ENCODE measurements at places on chromosomes 2 and 18.

DNA sequence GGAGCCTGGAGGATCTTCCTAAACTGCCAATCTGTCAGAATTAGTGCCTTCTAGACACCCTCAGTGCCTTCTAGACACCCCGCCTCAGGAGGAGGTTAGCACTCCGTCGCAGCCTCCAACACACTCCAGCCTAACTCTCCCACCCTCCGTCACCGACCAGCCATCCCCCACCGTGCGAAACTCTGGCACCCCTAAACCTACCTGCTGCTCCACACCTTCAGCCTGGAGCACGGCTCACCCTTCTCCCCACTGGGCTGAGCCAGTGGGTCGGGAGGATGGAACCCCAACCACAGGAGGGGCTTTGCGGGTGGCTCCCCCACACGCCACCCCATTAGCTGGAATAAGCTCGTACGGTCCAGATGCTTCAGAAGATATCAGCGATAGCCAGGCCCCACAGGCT lies 468.9 kb upstream of the HS6ST1 start:
- no peaks in the 10 kb centered on the region for H3K36me3 ChIP-seq
- H3K4me1 ChIP-seq, result peaks cover 18% of the 10 kb centered on the region
- H3K27me3 ChIP-seq, result no peaks in the 10 kb centered on the region
- H3K27ac ChIP-seq, result no peak overlapping the region
- H3K4me3 ChIP-seq, result no peak overlapping the region
- DNase-seq, result no peak

GRCh38 chr18:36380173-36380827 lies 82.8 kb downstream of the FHOD3 start:
- H3K4me1 ChIP-seq, result peaks cover 4% of the 10 kb centered on the region
- H3K4me3 ChIP-seq, result no peak overlapping the region
- H3K27ac ChIP-seq, result no peak overlapping the region
- H3K27me3 ChIP-seq, result no peaks in the 10 kb centered on the region

DNA sequence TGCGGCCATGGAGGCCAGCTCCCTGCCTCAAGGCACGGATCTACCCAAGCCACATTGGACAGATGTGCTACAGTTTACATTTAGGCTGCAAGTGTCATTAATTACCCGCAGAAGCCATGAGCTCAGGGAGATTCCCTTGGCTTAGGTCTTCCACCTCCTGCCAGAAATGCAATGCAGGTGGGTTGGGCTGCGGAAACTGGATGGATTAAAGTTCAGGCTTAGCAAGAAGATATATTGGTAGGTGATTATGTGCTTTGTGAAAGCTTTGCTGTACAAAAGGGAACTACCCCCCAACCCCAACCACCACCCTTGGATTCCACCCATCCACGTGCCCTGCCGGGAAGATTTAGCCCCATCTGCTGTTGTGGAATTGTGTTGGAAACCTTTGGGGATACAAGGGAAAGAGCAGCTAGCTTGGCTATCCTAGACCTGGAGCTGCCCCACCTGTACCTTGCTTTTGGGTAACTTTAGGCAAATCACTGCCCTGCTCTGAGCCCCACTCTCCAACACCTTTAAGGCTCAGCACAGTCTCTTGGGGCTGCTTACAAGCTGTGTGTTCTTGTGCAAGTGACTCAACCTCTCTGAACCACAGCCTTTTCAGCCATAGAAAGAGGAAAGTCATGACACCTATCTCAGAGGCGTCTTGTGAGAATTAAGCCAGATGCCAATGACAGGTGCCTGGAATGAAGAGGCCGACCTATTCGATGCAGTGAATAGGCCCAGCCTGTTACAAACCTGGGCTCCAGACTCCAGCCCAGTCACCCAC lies 141.6 kb upstream of the GLI2 start:
- no peak for DNase-seq
- H3K36me3 ChIP-seq, result no peaks in the 10 kb centered on the region
- H3K27ac ChIP-seq, result no peak overlapping the region
- H3K4me1 ChIP-seq, result peaks cover 43% of the 10 kb centered on the region
- peaks cover 45% of the 10 kb centered on the region for H3K27me3 ChIP-seq

DNA sequence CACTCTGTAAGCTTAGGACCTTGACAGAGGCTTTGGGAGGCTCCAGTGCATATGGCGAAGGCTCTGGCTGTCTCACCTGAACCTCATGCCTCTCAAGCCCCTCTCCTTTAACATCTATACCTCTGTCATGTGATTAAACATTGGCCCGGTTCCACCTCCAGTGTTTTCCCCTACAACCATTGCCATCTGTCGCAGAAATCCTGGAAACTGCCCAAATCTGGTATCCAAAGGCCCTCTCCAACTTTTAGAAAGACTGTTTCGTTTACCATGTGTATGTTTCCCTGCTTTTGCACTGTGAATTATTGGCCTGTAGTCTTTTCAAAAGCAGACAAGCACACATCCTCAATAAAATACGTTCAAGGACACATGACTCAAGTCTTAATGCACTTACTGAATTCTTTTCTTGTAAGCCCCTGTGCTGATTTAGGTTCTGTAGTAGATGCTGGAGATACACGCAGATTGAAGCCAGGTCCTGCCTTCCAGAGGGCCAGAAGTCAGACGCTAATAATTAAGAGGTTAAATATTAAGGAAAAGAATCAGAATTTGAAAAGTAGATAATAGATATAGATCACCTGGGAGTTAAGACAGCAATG lies 386.4 kb upstream of the SLC14A2 start:
- no peaks in the 10 kb centered on the region for H3K27me3 ChIP-seq
- no peaks in the 10 kb centered on the region for H3K36me3 ChIP-seq
- no peak overlapping the region for H3K27ac ChIP-seq
- H3K4me1 ChIP-seq, result no peaks in the 10 kb centered on the region
- no peak overlapping the region for H3K4me3 ChIP-seq

GRCh38 chr2:100676346-100676745 lies 113.6 kb downstream of the PDCL3 start:
- no peaks in the 10 kb centered on the region for H3K4me1 ChIP-seq
- DNase-seq, result no peak
- no peak overlapping the region for H3K4me3 ChIP-seq
- no peaks in the 10 kb centered on the region for H3K36me3 ChIP-seq

DNA sequence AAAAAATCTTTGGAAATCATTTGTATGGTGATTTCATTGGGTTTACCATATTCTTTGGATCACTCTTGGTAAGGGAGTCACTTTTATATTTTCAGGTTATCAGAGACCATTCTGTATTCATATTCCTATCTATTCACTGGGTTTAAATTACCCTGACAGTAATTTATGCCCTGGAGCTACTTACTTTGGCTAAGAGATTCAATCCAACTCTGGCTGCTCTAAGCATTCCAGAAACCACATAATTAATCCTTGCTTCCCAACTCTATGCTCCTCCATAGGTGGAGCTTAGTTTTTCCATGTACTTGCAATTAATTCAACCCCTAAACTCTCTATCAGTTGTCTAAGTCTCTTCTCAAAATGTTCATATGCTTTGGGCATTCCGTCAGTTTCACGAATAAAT lies 336.3 kb downstream of the AGPS start:
- no peak for DNase-seq
- peaks cover 94% of the 10 kb centered on the region for H3K27me3 ChIP-seq
- no peak overlapping the region for H3K27ac ChIP-seq
- H3K4me1 ChIP-seq, result peaks cover 12% of the 10 kb centered on the region

GRCh38 chr18:77547757-77548156 lies 298.1 kb downstream of the GALR1 start:
- DNase-seq, result no peak
- no peaks in the 10 kb centered on the region for H3K4me1 ChIP-seq
- H3K27ac ChIP-seq, result no peak overlapping the region
- H3K36me3 ChIP-seq, result no peaks in the 10 kb centered on the region

DNA sequence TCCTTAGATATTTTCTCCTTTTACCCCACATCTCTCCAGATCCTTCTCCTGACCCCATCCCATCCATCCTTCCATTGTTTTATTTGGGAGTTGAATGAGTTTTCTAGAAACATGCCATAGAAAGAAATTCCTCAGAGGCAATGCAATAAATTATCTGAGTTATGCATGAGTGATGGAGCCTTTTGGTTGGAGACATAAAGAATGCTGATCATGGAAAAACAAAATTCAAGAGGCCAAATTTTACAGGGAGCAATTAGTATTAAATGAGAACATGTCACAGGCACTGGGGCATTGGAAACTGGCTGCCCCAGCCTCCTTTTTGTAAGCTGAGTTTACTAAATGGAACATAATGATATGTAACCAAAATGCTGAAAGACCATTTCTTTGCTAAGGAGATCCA lies 74.2 kb upstream of the LCLAT1 start:
- H3K4me1 ChIP-seq, result no peaks in the 10 kb centered on the region
- H3K36me3 ChIP-seq, result no peaks in the 10 kb centered on the region
- H3K27me3 ChIP-seq, result peaks cover 3% of the 10 kb centered on the region
- H3K27ac ChIP-seq, result no peak overlapping the region
- no peak overlapping the region for H3K4me3 ChIP-seq

- H3K27ac ChIP-seq, result no peak overlapping the region
- no peaks in the 10 kb centered on the region for H3K36me3 ChIP-seq
- H3K4me1 ChIP-seq, result peaks cover 24% of the 10 kb centered on the region
- no peak for DNase-seq
- H3K4me3 ChIP-seq, result no peak overlapping the region
Measured at GRCh38 chr2:104049438-104049837, 804.5 kb upstream of the POU3F3 start.

GRCh38 chr18:79819968-79820351 lies 22.2 kb downstream of the KCNG2 start:
- no peak overlapping the region for H3K27ac ChIP-seq
- H3K27me3 ChIP-seq, result no peaks in the 10 kb centered on the region
- no peaks in the 10 kb centered on the region for H3K36me3 ChIP-seq
